ENCODE measurements at places on chromosomes 7 and 10.
A peak's percentile ranks its signal among the peaks of the same experiment; 100 is the strongest.

DNA sequence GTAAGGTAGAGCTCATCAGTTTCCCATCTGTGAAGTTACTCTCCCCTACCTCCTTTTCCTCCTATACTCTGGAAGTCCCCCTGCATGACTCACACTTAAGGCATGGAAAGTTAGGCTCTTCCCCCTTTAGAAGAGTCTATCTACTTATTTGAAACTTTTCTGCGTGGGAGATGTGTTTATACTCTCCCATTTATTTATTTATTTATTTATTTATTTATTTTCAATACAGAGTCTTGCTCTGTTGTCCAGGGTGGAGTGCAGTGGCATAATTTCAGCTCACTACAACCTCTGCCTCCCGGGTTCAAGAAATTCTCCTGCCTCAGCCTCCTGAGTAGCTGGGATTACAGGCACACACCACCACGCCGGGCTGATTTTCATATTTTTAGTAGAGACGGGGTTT, 107.5 kb upstream of the JCAD start:
- DNase-seq, result no peak

GRCh38 chr10:8050556-8051108, 3.9 kb upstream of the GATA3 start:
- DNase-seq, result no peak

GRCh38 chr7:115851291-115851690, 179.3 kb downstream of the TFEC start:
- DNase-seq, result peak; percentile 2

DNA sequence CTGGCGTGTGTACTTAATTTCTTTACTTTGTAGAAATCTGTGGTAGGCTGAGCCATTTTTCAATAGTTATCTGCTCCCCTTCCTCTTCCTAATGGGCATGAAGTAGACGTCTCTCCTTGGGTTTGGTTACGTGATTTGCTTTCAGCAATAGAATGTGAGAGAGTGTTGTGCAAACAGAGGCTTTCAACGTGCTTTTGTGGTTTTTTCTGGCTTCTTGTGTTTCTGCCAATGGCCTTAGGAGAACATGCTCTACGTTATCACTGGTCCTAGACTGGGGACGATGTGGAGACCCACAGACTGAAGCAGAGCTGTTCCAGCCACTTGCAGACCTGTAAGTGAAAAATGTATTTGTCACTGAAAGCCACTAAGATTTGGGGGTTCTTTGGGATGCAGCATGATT, 107.2 kb upstream of the NPTX2 start:
- no peak for DNase-seq

- no peak for DNase-seq
Observed at GRCh38 chr10:106457522-106457921, 707.0 kb downstream of the SORCS1 start.

GRCh38 chr7:84107259-84107658, 87.3 kb downstream of the SEMA3A start:
- DNase-seq, result no peak

DNA sequence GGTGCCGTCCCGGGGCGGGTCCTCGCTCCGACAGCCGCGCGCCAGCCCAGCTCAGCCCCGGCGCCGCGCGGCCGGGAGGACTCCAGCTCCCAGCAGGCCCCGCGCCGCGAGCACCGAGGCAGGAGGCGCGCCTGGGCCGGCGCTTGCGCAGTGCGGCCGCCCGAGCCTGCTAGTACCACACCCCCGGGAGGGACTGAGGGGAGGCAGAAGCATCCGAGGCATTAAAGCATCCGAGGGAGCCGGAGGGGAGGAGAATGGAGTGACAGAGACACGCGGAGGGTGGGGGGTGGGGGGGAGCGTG, at the start of gene GRK5:
Gene GRK5, plus strand, starts transcription at position 206 of the 301 bp plus-strand sequence. CDS start 347 bp downstream, outside the sequence.
- DNase-seq, result peak; percentile 88

Data from pulmonary artery endothelial cell (primary cell).